Progenitor cell of endocrine pancreas (in vitro differentiated cells): ENCODE measurements at places on chromosomes 11 and 22. TPM values are rescaled to one million over a fixed set of nuclear protein-coding genes. Genes with fewer than 3 reads are reported as not detected.

GRCh38 chr11:36510594-36510942 lies 496 bp upstream of the TRAF6 start:
- no peak for DNase-seq

DNA sequence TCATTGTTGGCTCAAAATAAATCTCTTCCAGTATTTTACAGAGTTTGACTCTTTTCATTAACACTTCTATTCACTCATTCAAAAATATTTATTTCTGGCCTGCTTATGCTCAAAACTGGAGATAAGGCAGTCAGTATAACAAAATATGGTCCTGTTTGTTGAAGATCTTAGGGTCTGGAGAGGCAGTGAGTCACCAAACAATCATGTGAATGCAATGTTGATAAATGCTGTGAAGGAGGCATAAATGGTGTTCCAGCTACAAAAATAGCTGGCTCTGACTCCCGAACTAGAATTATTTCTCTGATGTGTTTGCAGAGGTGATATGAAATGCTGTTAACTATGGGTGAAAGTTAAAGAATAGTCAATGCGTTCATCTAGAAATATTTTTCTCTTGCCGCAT lies 390.6 kb downstream of the AASDHPPT start:
- no peak for DNase-seq

DNA sequence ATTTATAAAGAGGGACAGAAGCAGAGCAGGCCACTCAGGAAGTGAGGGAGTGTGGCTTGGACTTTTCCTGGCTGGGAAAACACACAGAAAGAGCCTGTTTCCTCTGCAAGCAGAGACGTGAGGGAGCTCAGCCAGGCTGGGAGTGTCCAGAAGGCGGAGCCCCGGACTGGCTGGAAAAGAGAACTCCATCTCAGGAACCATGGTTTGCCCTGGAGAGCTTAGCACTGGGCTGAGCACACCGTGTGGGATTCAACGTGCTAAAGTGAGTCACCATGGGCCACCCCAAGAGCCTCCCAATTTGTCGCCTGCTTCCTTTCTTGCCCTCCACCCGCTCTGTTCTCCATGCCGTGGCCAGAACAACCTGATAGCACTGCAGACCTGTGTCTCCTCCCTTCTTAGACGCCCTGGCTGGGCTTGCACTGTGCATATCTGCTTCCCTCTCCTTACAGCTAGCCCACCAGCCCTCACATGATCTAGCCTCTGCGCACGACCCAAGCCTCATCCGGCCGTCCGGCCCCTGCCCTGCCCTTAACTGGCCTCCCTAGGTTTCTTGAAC lies 51.8 kb downstream of the GALNT18 start:
- no peak for DNase-seq

DNA sequence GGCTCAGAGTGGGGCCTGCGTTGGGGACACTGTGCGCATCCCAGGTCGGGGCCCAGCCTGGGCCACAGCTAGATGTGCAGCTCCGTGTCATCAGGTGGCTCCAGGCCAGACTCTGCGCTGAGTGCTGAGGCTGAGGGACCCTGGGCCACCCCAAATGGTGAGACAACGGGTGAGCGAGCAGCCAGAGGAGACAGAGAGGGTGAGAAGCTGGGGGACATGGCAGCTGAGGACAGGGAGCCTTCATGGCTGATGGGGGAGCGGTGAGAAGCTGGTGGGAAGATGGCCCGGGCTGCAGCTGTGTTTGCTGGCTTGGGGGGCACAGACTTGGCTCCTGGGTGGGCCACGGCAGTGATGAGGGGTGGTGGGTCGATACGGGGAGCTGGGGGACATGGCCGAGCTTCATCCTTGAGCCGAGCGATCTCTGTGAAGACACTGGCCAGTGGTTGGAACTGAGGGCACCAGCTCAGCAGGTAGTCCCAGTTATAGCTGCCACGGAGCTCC lies 2.5 kb upstream of the TPP1 start:
- DNase-seq, result no peak

- DNase-seq, result no peak
Measured at GRCh38 chr11:112307616-112308015, 47.0 kb upstream of the PLET1 start.

DNA sequence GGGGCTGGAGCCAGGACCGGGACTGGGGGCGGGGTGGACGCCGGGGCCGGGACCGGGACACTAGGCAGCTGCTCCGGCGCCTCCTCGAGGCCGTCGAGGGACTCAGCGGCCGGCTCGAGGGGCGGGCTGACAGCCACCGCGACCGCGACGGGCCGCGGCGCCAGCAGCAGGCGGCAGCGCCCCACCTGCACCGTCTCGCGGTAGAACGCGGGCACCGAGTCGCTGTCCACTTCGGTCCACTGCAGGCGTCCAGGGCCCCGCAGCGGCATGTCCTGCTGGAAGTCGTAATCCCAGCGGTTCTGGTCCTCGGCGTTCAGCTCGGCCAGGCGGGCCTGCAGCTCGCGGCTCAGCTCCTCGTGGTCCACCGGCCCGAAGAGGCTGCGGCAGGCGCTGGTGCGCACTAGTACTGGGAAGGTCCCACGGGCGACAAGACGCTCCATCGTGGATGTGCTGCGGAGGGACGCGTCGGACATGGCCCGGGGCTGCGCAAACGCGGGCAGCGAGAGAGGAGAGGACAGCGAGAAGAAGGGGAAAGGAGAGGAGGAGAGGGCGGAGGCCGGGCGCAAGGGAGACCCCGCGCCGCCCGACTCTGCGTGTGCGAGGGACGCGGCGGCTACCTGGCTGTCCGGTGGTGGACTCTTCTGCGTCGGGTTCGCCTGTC lies 428 bp downstream of the CDKN1C start:
- no peak for DNase-seq

GRCh38 chr11:64712430-64713015 lies 10.5 kb downstream of the NRXN2 start:
- DNase-seq, result no peak

DNA sequence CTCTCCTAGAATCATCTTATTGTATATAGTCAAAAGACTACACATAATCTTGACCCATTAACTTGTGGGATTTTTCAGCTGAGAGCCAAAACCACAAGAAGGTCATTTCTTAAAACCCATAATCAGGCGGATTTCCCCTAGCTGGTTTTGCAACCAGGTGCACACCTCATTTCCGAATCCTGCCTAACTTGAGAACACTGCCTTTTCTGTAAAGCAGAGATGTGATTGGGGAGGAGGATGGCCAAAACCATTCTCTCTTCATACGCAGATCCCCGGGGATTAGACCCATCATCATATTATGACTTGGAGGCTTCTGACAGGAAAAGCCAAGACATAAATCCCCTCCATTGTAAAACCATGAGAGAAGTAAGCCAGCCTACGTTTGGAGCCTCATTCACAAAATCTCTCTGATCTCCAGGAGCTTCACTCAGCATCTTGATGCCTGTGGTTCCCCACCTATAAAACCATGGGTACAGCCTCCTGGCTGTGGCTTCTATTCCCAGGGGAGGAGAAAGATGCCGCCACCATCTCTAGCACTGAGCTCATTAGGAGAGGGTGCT lies 191.3 kb downstream of the KIF18A start:
- DNase-seq, result no peak

- DNase-seq, result no peak
Measured at GRCh38 chr11:101509922-101510321, 73.9 kb downstream of the TRPC6 start.

DNA sequence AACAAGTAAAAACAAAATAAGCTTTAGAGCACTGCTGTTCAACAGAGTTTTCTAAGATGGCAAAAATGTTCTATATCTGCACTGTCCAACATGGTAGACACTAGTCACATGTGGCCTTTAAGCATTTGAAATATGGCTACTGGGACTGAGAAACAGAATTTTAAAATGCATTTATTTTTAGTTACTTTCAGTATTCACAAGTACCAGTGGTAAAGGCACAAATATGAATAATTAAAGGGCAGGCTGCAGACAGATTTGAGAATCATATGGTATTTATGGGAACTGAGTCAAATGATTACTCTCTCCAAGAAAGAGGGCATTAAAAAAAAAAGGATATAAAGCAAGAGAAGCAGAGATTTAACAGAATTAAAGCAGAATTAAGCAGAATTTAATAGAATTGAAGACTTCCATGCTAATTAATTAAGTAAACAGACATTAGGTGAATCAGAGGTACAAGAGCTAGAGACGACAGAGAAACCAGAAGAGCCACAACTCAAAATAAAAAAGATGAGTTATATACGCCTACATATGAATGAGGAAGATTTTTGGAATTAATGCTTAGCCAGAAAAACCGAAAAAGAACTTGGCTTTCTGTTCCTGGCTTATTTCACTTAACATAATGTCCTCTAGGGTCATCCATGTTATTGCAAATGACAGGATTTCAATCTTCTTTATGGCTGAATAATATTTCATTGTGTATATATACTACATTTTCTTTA lies 160.4 kb downstream of the ATG16L2 start:
- DNase-seq, result no peak

DNA sequence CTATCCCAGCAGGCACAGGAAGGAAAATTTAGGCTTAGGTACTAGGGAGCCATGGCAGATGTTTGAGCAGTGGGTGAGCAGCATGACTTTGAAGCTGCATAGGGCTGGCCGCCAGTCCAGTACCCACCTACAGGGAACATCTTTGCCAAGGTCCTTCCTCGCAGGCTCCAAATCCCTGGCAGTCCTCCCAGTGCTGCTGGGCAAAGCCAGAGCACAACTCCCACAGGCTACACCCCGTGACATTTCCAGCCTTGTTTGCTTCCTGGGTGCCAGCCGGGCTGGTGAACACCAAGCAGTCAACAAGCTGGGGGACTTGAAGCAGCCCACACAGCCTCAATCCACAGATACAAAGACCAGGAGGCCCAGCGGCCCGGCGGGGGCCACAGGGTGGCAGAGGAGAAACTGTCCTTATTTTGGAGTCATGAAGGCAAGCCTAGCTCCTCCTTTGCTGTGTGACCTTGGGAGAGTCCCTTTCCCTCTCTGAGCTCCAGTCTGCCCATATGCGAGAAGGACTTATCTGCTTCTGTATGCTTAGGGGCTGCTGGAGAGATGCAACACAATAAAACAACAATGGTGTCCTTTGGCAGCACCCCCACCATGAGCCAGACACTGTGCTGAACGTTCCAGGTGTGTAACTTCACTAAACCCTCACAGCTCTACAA lies 28.0 kb downstream of the TPST2 start:
- DNase-seq, result no peak

- DNase-seq, result no peak
Measured at GRCh38 chr22:24947383-24947782, 889 bp upstream of the LHFPL7 start.

DNA sequence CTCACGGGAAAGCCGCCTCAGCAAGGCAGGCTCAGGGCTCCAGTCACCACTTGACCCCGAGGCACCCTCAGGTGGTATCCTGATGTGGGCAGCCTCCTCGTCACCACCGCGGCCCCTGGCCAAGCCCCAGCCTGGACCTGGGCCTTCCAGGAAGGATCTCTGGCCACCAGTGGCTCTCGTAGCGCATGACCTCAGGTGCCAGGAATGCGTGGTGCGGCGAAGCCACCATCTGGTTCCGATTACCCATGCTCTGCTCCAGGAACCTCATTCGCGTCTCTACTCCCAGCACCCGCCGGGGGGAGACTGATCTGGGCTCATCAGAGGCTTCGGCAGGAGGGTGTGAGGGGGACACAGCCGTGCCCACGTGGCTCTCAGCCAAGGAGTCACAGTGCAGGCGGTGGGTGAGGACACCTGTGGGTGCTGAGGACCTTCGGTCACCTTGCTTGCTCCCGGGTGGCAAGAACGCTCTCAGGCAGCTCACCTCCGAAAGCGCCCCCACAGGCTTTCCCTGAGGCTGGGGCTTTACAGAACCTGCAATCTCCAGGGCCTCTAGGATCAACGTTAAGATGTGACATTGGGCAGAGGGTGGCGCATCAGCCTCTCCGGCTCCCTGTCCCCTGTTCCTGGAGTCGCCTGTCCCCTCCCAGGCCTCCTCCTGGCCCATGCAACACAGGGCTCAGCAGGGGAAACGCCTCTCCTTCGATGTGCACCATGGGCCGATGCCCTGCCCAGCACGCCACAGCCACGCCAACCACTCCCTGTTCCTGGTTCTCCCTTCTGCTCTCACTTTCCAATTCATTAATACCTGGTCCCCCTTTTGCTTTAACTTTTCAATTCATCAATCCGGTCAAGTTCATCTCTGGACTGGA lies 39.0 kb downstream of the TBX1 start:
- no peak for DNase-seq

DNA sequence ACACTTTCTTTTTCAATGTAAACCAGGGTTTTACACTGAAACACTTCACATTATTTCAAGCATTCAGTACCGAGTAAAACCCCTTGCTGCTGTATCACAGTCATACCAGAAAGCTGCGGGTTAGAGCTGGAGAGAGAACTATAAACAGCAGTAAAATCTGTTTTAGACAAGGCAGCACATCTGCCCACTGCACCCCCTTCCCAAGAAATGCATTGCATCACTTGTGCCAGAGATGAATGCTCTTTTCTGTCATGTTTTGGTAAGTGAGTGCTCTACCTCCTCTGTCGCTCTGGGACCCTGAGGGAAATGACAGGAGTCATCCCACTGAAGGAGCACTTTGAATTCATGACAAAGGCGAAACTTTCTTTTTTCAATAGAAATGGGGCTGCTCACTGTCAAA lies 107.2 kb downstream of the MAML2 start:
- no peak for DNase-seq

GRCh38 chr11:22581354-22582150 lies 44.1 kb downstream of the FANCF start:
- DNase-seq, result no peak

DNA sequence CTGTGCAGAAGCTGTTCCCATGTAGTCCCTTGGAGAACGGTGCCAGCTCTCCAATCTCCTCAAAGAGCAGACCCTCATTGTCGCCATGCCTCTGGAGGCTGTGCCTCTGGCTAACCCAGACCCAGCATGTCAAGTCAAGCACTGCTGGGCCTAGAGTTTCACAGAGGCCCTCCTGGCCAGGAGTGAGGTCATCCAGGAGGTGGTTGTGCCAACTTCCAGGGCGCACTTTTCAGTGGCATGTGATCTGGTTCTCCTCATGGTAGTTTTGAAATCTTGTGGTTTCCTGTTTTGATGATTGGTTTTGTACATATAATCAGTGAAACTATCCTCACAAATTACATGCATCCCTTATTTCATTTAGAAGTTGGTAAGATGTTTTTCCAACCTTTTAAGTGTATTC lies 78.9 kb downstream of the PPFIBP2 start:
- no peak for DNase-seq

Gene APOBEC3H
- total RNA-seq, result not detected in 2 replicates

Gene ELMOD1
- total RNA-seq, result 0.53 and 0.55 TPM in 2 replicates

Gene YPEL4
- total RNA-seq, result 0.22 TPM in 2 replicates

Gene ZBTB16
- 29.6 and 32.6 TPM in 2 replicates for total RNA-seq

Gene MPEG1
- not detected in 2 replicates for total RNA-seq

Gene ARHGAP42
- 25.3 and 27.7 TPM in 2 replicates for total RNA-seq

Gene SEZ6L
- 25.3 and 26.2 TPM in 2 replicates for total RNA-seq

Gene FSHB
- total RNA-seq, result not detected in 2 replicates

Gene PAK1
- 127 and 141 TPM in 2 replicates for total RNA-seq

Gene MMP10
- total RNA-seq, result 0.22 TPM in 1 of 2 replicates, not detected in the other

Gene SLC29A2
- 35.6 and 38.2 TPM in 2 replicates for total RNA-seq

Gene YPEL1
- total RNA-seq, result 24.9 and 30.5 TPM in 2 replicates

Gene NELL1
- total RNA-seq, result 2.2 and 6.0 TPM in 2 replicates

Gene MMP7
- not detected in 2 replicates for total RNA-seq
